Retinal pigment epithelial cell (primary cell): ENCODE measurements at places on chromosomes 1 and 21.

- DNase-seq: peak; percentile 25
Measured at GRCh38 chr1:236868625-236869467, 73.8 kb downstream of the MTR start.

DNA sequence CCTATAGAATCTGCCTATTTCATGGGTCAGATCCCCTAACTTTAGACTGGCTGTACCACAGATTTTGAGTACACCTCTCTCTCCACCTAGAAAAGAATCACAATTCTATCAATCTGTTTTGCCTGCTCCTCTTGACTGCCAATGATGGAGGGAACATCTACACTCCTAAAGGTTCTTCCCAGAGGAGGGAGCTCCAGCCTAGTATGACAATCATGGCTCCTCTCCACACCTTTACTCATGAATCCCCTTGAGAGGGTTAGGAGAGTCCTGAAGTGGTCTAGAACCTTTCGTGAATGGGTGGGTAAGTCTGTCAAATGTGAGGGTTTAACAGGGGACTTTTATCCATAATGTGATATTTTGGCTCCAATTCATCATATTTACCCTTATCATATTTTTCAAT, 48.0 kb downstream of the DNAI4 start:
- no peak for DNase-seq

DNA sequence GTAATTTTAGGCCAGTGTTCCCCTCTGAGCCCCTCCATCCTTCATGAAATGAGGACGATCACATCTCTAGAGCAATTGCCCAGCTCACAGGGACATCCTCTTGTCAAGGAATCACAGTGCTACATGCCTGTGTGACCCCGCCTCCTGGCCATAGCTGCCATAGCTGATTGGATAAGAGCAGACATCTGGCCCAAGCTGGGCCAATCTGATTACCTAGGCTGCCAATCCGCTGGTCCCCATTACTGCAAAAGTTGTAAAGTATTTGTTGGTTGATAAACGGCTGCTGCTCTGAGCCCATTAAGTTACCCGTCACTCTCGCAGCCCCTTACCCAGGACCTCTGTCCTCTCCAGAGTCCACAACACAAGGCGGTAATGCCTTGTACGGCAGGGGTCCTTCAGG, 8.3 kb downstream of the NT5C1A start:
- DNase-seq: no peak

DNA sequence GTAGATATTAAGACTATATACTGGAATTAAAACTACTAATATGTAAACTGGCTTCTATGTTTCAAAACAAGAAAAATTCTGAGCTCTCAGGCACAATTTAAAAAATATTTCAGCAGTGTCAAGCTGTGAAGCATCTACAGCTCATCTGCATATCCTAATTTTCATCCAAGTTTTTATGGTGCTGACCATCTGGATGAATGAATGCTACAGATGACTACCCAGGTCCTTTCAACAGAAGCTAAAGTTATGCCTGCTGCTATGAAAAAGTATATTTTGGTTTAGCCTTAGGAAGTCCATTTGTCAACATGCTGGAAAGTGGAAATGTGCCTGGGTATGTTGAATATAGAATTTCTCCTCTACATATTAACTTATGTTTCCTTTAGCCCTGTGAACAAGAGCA, 206.9 kb downstream of the NEGR1 start:
- DNase-seq: no peak
